ENCODE measurements at places on chromosomes 3 and 15. TPM values are rescaled to one million over a fixed set of nuclear protein-coding genes. Genes with fewer than 3 reads are reported as not detected.
A peak's percentile ranks its signal among the peaks of the same experiment; 100 is the strongest.

Gene TGM5
- total RNA-seq: 0.20 TPM

Gene NPAP1
- total RNA-seq: not detected

Gene MYRIP
- total RNA-seq: not detected

Gene NR1D2
- total RNA-seq: 8.2 TPM

Gene NR1I2
- total RNA-seq: 0.13 TPM

Gene RFT1
- total RNA-seq: 27.6 TPM

Gene SCN11A
- total RNA-seq: not detected

DNA sequence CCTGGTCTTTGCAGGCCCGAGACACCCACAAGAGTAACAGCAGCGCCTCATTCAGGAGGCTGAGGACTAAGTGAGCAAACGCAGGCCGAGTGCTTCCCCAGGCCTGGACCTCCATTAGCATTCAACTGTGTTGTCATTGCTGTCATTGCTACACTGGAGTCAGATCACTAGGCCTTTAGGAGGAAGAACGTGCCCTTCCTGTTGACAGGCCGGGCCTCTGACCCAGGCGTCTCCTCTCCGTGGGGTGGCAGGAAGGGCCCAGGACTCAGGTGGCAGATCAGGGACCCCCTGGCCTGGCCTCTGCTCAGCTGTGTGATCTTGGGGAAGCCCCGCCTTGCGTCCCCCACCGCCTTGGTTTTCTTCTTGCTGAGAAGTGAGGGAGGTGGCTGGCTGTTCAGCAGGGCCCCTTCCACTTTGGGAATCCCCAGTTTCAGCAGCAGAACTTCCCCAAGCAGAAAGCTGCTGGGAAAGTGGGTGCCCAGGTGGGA, 19.1 kb downstream of the ZDHHC19 start:
- H3K27ac ChIP-seq: peak overlapping the region; percentile 95
- no peaks in the 10 kb centered on the region for H3K27me3 ChIP-seq
- peaks cover 58% of the 10 kb centered on the region for H3K4me1 ChIP-seq
- H3K4me3 ChIP-seq: peak overlapping the region; percentile 34

- H3K36me3 ChIP-seq: no peaks in the 10 kb centered on the region
- H3K4me1 ChIP-seq: peaks cover 5% of the 10 kb centered on the region
- peaks cover 3% of the 10 kb centered on the region for H3K27me3 ChIP-seq
- H3K4me3 ChIP-seq: no peak overlapping the region
Observed at GRCh38 chr15:92617549-92618520, 37.7 kb downstream of the FAM174B start.

GRCh38 chr15:68526269-68526668, 52.5 kb upstream of the CORO2B start:
- no peak overlapping the region for H3K4me3 ChIP-seq
- H3K36me3 ChIP-seq: no peaks in the 10 kb centered on the region
- no peak overlapping the region for H3K27ac ChIP-seq

GRCh38 chr3:154549391-154549790, 119.4 kb upstream of the GPR149 start:
- H3K4me3 ChIP-seq: no peak overlapping the region
- H3K27ac ChIP-seq: no peak overlapping the region
- no peaks in the 10 kb centered on the region for H3K4me1 ChIP-seq
- DNase-seq: no peak
- no peaks in the 10 kb centered on the region for H3K27me3 ChIP-seq
- no peaks in the 10 kb centered on the region for H3K36me3 ChIP-seq

DNA sequence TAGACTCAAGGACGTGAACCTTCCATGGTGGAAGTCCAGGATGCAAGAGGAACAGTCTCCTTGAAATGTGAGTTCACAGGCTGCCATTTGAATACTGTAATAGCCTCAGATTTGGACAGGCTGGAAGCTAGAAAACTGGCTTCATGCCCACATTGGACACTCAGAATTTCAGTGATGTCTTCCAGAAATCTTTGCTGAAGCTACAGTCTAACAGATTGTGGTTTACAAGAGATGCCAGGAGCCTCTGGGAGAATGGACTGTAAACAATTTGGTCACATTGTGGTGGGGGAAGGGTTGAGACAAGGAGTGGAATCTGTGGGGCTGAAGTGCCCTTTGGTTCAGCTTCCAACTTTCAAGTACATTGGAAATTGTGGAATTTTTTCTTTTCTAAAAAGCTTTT, 252.0 kb upstream of the PROK2 start:
- H3K4me1 ChIP-seq: peaks cover 5% of the 10 kb centered on the region
- no peak overlapping the region for H3K27ac ChIP-seq
- H3K4me3 ChIP-seq: no peak overlapping the region
- peaks cover 8% of the 10 kb centered on the region for H3K36me3 ChIP-seq
- no peak for DNase-seq
- peaks cover 7% of the 10 kb centered on the region for H3K27me3 ChIP-seq

DNA sequence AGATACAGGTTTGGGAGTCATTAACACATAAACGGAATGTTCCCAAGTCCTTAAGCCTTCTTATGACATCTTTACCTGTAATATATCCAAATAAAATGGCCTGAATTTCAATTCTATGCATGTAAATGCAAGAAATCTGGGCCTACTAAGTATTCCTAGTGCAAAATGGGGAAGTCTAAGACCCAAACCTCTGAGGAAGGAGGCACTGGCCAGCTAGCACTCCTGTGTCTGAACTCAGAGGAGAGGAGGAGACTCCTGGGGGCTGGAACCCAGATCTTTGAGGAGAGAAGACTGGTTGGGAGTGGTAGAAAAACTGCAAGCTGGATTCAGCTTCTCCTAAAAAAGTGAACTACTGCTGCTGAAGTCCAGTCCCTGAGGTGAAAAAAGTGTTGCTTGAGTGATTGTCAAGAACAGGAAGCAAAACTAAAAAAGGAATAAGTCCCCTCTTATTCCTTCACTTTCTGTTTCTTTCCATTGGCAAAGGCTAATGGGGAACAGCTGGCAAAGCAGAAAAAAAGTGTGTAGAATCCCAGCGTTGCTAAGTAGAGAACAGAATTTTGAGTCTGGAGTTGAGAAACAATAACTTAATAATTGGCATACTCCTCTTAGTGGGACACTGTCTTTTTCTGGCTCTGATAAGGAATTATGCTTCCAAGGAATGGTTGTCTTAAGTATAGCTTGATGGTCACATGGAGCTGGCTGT, 54.8 kb upstream of the ATP2C1 start:
- H3K27ac ChIP-seq: no peak overlapping the region
- H3K36me3 ChIP-seq: no peaks in the 10 kb centered on the region
- H3K4me1 ChIP-seq: no peaks in the 10 kb centered on the region
- no peak overlapping the region for H3K4me3 ChIP-seq
- no peak for DNase-seq
- H3K27me3 ChIP-seq: peaks cover 2% of the 10 kb centered on the region

DNA sequence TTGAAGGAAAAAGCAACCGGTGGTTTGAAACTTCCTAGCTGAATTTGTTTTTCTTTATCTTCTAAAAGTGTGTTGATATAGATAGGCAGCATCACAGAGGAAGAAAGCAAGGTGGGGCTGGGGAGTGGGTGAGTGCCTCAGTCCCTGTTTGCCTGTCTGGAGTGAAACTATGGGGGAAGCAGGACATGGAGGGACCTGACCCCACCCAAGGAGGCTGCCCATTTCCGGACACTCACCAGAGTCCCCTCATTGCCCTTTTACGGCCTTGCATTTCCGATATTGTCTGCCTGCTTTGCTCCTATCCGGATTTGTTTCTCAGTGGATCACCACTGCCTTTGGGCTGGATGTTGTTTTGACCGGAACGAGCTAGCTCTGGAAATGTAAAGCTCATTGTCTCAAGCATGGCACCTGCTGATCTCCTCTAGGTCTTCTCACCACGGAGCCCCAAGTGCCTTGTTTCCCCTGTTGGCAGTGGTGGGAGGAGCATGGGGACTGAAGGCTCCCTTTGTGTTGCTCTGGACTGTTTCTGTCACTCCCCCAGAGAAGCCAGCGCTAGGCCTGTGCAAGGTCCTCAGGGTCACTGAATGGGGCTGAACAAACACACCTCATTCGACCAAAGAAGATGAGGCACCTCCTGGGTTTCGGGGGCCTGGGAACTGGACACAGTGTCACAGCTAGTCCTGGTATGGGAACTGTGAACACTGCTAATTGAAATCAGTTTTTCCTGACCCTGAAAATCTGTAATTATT, 7.0 kb downstream of the CLDN11 start:
- H3K27me3 ChIP-seq: peaks cover 5% of the 10 kb centered on the region
- peaks cover 27% of the 10 kb centered on the region for H3K4me1 ChIP-seq
- H3K4me3 ChIP-seq: no peak overlapping the region
- DNase-seq: no peak
- H3K27ac ChIP-seq: no peak overlapping the region
- no peaks in the 10 kb centered on the region for H3K36me3 ChIP-seq

DNA sequence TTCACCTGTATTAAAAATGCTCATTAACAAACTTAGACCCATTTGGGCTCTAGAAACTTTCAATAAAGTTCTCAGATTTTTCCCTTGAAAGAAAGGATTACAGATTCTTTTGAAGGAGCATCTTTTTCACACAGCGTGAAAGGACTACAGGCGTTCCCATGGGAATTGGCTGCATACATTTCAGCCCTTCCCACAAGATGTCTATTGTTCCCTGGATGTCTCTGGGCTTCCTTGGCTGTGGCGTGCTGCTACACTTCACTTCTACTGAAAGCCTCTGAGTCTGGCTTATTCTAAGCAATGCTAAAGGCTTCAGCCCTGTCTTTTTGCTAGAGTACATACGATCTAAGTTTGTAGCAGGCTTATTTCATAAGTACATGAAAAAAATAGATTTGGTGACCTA, 1.4 kb downstream of the VEPH1 start:
- H3K4me3 ChIP-seq: no peak overlapping the region
- no peak for DNase-seq
- no peaks in the 10 kb centered on the region for H3K36me3 ChIP-seq
- H3K4me1 ChIP-seq: peaks cover 10% of the 10 kb centered on the region
- no peak overlapping the region for H3K27ac ChIP-seq

DNA sequence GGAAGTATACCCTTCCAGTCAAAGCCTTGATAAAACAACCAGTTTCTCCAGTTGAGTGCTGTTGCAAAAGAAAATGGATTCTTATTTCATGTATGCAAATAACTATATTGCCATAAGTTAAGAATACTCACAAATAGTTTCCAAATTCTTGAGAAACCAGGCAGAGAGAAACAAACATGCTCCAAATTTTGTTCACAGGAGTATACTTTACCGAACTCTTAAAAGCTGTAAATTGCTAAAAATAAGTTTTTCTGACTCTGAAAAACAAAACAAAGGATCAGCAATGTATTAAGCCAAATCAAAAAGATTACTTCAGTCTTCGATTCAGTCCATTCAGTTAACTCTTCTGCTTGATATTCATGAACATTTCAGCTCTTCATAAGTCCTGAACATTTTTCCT, 646.5 kb downstream of the MCTP2 start:
- DNase-seq: no peak
- no peak overlapping the region for H3K27ac ChIP-seq
- no peak overlapping the region for H3K4me3 ChIP-seq
- H3K4me1 ChIP-seq: no peaks in the 10 kb centered on the region

- no peak overlapping the region for H3K27ac ChIP-seq
- no peak overlapping the region for H3K4me3 ChIP-seq
- DNase-seq: no peak
- H3K36me3 ChIP-seq: peaks cover 9% of the 10 kb centered on the region
- H3K4me1 ChIP-seq: peaks cover 20% of the 10 kb centered on the region
- no peaks in the 10 kb centered on the region for H3K27me3 ChIP-seq
Observed at GRCh38 chr3:71463617-71464016, 119.9 kb downstream of the FOXP1 start.

GRCh38 chr3:186255703-186256331, 106.2 kb downstream of the DGKG start:
- H3K27me3 ChIP-seq: peaks cover 16% of the 10 kb centered on the region
- H3K4me1 ChIP-seq: peaks cover 18% of the 10 kb centered on the region
- no peak overlapping the region for H3K4me3 ChIP-seq
- H3K36me3 ChIP-seq: no peaks in the 10 kb centered on the region
- no peak overlapping the region for H3K27ac ChIP-seq

GRCh38 chr3:49871531-49872153, 1.9 kb upstream of the CAMKV start:
- H3K4me1 ChIP-seq: no peaks in the 10 kb centered on the region
- no peaks in the 10 kb centered on the region for H3K36me3 ChIP-seq
- no peak overlapping the region for H3K27ac ChIP-seq
- no peak for DNase-seq
- H3K4me3 ChIP-seq: no peak overlapping the region
- peaks cover 34% of the 10 kb centered on the region for H3K27me3 ChIP-seq

GRCh38 chr15:48190932-48191573, 412 bp upstream of the CTXN2 start:
- peaks cover 3% of the 10 kb centered on the region for H3K4me1 ChIP-seq
- no peak overlapping the region for H3K27ac ChIP-seq
- DNase-seq: peak; percentile 51
- no peak overlapping the region for H3K4me3 ChIP-seq

DNA sequence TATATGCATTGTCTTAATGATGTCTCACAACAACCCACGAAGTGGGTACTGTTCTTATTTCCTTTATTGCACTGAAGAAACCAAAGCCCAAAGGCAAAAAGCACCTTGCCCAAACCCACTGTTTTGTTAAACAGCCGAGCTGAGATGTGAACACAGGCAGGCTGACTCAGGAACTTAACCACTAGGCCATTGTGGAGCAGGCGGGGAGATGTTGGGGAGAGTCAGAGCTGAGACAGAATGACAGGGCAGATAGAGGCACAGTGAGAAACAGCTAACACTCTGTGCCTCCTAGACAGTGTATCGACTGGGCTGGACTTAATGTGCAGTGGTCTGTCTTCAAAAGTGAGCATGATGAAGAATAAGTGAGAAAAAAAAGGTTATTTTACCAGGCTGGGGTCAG, 56.5 kb downstream of the RPLP1 start:
- no peak overlapping the region for H3K27ac ChIP-seq
- H3K4me3 ChIP-seq: no peak overlapping the region
- DNase-seq: no peak
- H3K27me3 ChIP-seq: peaks cover 7% of the 10 kb centered on the region

DNA sequence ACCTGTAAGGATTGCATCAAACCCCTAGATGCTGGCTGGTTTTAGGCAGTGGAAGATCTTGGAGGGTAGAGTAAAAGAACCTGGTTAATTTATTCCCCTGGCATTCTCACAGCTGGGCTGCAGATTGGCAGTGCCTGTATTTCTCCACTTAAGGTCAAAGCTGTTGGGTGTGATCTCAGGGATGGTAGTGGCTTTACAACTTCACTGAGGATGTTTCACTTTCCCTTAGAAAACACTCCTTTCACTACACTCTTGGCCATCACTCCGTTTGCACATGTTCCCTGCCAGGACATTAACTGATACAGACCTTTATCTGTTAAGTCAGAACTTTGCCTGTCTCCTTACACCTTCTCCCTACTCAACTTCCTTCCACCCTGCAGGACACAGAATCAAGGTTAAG, 779.1 kb upstream of the SEMA6D start:
- H3K4me3 ChIP-seq: no peak overlapping the region
- no peaks in the 10 kb centered on the region for H3K36me3 ChIP-seq
- no peak overlapping the region for H3K27ac ChIP-seq
- no peaks in the 10 kb centered on the region for H3K4me1 ChIP-seq
- DNase-seq: no peak

GRCh38 chr15:100930306-100930848, 11.2 kb downstream of the LRRK1 start:
- DNase-seq: no peak
- no peaks in the 10 kb centered on the region for H3K36me3 ChIP-seq
